ENCODE measurements at places on chromosomes 1 and 21.

DNA sequence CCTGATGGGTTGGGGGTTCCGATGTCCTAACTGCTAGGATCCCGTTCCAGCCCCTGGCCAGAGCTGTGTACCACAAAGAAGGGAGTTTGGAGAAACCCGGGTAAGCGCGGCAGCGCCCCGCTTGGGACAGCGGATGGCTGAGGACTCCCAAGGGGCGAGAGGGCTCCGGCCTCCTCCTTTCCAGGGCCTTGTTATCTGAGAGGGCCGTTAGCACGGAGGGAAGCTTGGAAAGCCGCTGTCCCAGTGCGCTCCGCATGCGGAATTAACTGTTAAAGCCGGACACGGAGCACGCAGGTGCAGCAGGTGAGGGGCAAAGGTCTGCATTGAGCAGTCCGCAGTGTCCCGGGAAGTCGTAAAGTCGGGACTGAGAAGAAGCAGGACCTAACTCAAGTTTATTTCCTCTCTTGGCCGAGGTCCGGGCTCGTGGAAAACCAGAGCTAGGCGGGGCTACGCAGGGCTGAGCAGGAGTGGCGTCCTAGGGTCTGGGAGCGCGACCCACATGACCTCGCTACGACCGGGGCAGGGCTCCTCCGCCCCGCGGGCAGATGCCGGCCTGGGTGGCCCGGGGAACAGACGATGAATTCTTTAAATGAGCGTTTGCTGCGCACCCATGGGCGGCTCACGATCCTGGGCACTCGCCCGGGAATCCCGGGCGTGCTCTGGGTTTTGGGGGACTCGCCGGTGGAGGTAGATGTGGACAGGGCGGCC, 4.5 kb downstream of the LHX4 start:
- no peak for DNase-seq

- no peak for DNase-seq
These were observed 1124.3 kb downstream of the AMY1C start for GRCh38 chr1:104874044-104874443.

DNA sequence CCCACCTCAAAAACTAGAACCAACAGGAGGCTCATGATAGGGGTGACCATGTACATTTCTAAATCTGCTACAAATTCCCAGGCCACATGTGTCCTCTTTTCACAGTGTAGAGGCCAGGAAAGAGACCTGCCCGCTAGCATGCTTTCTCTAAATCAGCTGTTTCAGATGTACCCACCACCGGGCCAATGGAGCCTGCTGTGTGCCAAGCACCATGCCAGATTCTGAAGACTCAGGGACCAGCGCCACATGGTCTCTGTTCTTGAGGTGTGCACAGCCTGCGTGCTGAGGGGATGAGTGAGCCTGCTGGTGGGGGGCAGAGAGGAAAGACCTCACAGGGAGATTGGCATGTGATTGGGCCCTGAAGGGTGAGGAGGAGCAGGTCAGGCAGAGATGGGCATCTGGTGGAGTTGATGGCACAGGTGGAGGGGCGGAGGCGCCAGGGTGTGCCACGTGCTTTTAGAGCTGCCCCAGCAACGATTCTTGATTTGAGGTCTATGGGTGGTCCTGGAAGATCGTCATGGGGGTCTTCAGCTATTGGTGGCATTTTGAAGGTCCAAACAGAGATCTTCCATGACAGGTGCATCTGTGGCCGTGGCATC, 485.1 kb upstream of the VAMP3 start:
- DNase-seq = no peak

DNA sequence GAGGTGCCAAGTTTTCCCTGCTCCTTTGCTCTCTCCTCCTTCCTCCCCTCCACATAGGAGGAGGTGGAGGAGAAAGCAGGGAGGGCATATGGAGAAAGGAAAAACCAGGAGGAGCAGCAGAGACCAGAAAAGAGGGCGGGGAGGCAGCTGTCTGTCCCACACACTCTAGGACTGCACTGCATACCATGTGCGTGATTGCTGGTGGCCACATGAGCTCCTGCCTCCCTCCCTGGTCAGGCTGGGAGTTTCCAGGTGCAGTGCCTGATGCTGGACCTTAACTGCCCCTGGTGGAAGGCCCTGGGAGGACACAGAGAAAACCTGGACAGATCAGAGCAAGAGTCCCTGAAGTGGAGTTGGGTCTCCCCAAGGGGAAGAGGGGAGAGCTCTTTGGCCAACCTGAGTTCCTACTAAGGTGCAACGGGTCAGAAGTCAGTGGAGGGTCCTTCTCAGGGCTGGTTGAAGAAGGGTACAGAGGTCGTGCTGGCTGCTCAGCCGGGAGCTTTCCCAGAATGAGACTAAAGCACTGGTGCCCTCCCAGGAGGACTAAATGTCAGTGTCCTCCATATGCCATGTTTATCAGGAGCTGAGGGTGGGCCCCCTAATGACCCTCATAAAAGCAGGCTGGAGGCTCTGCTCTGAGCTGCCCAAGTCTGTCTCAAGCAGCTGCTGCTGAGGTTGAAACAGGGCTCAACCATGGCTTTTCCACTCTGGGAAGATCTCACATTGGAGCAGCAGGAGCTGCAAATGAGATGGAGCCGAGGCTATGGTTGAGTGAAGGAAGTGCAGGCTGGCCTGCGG, 3.5 kb upstream of the LGR6 start:
- no peak for DNase-seq

GRCh38 chr1:185721553-185721952, 12.6 kb upstream of the HMCN1 start:
- no peak for DNase-seq

GRCh38 chr1:180235502-180236239, 5.6 kb downstream of the LHX4 start:
- no peak for DNase-seq

- DNase-seq = no peak
These were observed 8.2 kb downstream of the FABP3 start for GRCh38 chr1:31364561-31365250.

- no peak for DNase-seq
These were observed 6.3 kb downstream of the NGF start for GRCh38 chr1:115331558-115332331.

DNA sequence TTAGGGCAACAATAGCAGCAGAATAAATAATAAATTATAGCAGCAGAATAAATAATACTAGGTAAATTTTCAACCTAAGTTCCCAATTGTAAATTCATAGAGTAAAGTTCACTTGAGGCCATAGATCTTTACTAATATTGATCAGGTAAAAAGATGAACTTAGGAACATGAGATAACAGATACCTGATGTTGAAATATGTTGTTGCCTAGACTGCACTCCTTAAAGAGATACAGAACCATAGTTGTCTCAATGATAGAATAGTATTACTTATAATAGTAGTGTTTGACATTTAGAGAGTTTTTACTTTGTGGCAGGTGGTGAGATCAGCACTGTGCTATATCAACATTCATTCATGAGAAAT, 378 bp upstream of the F13B start:
- no peak for DNase-seq

- no peak for DNase-seq
These were observed 28.2 kb downstream of the GPR88 start for GRCh38 chr1:100565937-100566699.

DNA sequence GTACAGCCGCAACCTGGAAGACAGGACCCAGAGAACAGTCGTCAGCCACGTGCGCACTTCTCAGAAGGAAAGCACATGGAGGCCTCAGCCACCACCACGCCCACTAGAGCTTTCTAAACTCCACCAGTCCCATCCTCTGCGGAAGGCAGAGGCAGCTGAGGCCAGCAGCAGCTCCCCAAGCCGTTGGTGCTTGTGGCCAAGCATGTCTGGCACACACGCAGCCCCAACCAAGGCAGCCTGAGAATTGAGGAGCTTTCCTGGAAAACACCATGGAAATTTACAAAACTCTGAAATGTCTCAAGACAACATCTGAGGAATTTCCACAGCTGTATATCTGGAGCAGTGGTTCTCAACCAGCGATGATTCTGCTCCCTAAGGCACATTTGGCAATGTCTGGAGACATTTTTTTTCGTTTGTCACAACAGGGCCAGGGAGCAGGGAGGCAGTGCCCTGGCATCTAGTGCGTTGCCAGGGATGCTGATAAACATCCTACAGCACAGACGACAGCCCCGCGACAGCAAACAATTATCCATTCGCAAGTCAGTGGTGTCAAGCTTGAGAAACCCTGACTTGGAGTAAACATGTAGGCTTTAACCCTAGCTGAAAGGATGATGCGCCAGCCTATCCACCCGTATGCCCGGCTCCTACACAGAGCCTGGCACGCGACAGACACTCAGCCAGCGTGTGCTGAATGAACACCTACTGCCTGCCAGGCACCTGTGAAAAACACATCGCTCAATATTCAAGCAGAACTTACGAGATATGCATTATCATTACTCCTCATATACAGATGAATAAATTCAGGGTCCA, 24.7 kb downstream of the NPHP4 start:
- no peak for DNase-seq

DNA sequence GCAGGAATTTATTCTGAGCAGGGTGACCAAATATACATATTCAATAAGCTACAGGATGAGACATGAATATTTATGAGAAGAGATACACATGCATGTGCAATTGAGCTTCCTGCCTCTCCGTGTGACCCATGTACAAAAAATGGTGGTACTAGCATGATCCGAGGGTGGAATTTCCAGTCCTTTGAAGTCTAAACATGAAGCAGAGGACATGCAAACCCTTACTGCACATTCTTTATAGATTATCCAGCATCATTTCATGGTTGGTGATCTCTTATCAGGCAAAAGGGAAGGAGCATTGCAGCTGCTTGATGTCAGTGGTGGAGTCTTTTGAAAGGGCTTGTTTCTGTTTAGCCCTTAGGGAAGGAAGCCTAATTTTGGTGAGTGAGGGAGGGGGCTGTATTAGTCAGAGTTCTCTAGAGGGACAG, 448.6 kb downstream of the SETD4 start:
- DNase-seq = no peak

DNA sequence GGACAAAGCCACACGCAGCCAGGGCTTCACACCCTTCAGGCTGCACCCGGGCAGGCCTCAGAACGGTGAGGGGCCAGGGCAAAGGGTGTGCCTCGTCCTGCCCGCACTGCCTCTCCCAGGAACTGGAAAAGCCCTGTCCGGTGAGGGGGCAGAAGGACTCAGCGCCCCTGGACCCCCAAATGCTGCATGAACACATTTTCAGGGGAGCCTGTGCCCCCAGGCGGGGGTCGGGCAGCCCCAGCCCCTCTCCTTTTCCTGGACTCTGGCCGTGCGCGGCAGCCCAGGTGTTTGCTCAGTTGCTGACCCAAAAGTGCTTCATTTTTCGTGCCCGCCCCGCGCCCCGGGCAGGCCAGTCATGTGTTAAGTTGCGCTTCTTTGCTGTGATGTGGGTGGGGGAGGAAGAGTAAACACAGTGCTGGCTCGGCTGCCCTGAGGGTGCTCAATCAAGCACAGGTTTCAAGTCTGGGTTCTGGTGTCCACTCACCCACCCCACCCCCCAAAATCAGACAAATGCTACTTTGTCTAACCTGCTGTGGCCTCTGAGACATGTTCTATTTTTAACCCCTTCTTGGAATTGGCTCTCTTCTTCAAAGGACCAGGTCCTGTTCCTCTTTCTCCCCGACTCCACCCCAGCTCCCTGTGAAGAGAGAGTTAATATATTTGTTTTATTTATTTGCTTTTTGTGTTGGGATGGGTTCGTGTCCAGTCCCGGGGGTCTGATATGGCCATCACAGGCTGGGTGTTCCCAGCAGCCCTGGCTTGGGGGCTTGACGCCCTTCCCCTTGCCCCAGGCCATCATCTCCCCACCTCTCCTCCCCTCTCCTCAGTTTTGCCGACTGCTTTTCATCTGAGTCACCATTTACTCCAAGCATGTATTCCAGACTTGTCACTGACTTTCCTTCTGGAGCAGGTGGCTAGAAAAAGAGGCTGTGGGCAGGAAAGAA, 8.1 kb downstream of the PSRC1 start:
- DNase-seq = no peak

- DNase-seq = no peak
These were observed 10.1 kb downstream of the GNG4 start for GRCh38 chr1:235639226-235640205.

DNA sequence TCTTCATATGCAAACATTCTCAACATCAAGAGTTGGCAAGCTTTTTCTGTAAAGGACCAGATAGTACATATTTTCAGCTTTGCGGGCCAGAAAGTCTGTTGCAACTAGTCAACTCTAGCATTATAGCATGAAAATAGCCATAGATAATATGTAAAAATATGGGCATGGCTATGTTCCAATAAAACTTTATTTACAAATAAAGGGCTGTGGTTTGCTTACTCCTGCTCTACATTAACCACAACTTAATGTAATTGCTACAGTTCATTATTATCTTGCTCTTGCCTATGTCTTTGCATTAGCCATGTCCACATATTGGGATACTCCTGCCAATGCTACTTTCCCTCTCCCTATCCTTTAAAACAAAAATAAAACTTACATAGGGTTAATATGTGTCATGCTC, 24.5 kb upstream of the CTSK start:
- DNase-seq = no peak

DNA sequence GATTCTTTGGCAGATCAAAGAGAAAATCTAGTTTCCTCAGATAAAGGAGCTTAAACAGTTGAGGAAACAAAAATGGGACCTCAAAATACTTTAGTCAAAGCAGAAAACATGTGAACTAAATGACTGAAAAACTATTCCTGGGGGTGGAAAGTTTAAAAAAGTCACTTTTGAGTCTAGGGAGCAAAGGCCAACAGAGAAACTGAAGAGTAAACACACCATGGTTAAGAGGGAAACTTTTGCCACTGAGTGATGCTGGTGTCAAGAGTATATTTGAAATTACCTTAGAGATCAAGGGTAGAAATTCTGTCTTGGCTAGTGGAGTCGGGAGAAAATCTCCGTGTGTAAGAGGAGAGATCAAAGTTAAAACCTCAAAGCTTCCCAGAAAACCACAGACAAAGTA, 501.2 kb upstream of the ADGRL4 start:
- DNase-seq = no peak

DNA sequence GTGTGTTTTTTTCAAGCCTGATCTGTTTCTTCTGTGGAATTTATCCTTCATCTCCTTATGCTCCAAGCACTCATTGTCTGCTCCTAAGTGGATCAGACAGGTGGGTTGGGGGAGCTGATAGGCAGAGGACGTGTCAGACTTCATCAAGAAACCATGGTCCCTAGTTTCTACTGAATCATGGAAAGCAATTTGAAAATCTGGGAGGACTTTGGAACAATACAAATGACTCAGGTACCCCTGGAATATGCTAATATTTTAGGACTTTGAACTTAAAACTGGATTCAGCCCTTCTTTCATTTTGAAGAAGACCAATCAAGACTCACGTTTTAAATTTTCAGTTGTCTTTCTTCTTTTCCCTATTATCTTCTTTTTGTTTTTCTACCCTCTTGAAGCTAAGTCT, 7.7 kb downstream of the ABCG1 start:
- DNase-seq = no peak

DNA sequence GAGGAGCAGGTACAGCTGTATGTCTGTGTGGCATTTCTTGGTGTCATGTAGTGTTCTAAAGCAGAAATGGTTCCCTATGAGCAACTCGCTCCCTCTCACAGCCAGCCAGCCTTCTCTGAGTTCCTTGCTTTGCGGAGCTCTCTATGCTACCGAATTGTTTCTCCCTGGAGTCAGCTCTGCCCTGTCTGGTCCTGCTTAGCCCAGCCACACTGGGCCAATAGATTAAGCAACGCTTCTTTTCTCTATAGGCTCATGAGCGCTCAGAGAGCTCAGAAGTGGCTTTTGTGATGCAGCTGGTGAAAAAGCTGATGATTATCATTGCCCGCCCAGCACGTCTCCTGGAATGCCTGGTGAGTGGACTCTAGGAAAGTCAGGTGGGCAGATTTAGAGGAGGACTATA, 113.1 kb downstream of the PIK3R3 start:
- no peak for DNase-seq
